ENCODE measurements at places on chromosomes 5 and 9.

- DNase-seq = no peak
Observed at GRCh38 chr9:14824481-14824880, 85.7 kb downstream of the FREM1 start.

DNA sequence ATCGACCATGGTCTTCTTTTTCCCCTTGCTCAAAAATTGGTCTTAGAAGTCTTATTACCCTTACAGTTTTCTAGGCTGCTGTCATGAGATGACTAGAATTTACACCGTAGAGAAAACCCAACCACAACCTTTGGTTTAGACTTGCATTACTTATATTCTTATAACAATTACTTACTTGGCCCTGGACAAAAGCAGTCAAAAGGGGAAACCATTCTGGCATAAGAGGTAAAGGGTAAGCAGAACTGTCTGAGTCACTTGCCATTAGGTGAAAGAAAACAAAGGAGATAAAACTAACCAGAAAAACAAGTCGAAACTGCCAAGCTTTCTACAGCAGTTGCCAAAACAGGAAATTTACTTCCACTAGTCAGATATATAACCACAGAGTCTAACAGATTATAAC lies 17.9 kb downstream of the TMEM245 start:
- no peak for DNase-seq

- DNase-seq = no peak
Observed at GRCh38 chr5:72324189-72324825, 4.1 kb downstream of the PTCD2 start.

DNA sequence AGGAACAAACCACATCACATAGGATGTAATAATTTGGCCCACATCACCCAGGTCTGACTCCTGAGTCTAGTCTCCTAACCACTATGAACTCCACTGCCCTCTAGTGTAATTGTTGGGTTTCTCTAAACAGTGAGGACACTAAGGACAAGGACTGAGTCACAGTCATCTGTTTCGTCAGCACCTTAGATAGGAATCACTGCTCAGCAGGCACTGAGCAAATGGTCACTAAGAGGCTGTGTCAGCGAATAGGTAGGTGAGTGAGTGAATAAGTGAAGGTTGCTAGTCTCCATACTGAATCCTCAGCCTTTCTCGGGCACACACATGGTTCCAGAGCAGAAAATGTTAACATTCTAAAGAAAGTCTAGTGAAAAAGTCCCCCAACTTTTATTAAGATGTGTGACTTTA lies 278.6 kb downstream of the SPOCK1 start:
- no peak for DNase-seq

GRCh38 chr5:131974622-131974955 lies 29.1 kb upstream of the MEIKIN start:
- no peak for DNase-seq

DNA sequence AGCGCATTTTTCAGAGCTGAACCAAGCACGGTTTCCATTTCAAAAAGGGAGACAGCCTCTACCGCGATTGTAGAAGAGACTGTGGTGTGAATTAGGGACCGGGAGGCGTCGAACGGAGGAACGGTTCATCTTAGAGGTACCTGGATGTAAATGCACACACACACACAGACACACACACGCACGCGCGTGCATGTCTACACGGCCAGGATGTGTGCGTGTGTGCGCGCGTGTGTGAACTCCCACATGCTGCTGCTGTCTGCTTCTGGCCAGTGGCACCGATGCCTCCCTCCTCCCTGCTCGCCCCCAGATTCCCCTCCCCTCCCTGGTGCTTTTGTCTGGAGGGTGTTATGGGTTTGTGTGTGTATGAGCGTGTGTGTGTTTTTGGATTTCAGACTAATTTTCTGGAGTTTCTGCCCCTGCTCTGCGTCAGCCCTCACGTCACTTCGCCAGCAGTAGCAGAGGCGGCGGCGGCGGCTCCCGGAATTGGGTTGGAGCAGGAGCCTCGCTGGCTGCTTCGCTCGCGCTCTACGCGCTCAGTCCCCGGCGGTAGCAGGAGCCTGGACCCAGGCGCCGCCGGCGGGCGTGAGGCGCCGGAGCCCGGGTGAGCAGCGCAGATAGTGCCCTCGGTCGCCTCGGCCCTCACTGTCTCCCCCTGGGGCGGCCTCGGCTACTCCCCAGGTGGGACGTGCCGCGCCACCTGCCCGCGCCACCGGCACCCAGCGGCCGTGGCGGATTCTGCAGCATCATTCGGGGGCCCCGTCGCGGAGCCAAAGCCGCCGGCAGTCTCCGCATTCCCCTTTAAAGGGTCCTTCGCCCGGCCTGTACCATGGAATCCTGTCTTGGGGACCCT lies at the start of gene NTRK2:
NTRK2 (plus strand) TSS at position 442 of the 850 bp plus-strand sequence. CDS start 1,020 bp downstream, outside the sequence.
- DNase-seq = peak; percentile 65

- peak; percentile 37 for DNase-seq
Observed at GRCh38 chr9:81116340-81117137, 572.8 kb downstream of the TLE1 start.

- DNase-seq = peak; percentile 88
Observed at GRCh38 chr5:172283020-172283861, at the start of gene UBTD2. Gene UBTD2 (minus strand): TSS chr5:172283764. CDS start chr5:172283665, 99 bp downstream.

DNA sequence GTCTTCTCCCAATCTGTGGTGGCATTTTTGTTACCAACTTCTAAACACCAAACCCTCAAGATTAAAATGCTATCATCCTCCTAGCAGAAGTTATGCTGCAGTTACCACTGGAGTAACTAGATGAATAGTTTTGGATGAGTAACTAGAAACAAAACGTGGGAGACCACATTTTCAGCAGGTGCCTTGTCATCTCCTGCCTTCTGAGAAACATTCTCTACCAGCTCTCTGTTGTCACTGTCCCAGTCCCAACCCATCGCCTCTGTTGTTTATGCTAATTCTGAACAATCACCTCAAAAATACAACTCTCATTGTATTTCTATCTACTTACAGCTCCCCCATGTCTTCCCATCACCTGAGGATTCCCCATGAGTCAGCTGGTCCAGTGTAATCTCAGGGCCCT lies 652.5 kb upstream of the ADAMTS16 start:
- DNase-seq = no peak

DNA sequence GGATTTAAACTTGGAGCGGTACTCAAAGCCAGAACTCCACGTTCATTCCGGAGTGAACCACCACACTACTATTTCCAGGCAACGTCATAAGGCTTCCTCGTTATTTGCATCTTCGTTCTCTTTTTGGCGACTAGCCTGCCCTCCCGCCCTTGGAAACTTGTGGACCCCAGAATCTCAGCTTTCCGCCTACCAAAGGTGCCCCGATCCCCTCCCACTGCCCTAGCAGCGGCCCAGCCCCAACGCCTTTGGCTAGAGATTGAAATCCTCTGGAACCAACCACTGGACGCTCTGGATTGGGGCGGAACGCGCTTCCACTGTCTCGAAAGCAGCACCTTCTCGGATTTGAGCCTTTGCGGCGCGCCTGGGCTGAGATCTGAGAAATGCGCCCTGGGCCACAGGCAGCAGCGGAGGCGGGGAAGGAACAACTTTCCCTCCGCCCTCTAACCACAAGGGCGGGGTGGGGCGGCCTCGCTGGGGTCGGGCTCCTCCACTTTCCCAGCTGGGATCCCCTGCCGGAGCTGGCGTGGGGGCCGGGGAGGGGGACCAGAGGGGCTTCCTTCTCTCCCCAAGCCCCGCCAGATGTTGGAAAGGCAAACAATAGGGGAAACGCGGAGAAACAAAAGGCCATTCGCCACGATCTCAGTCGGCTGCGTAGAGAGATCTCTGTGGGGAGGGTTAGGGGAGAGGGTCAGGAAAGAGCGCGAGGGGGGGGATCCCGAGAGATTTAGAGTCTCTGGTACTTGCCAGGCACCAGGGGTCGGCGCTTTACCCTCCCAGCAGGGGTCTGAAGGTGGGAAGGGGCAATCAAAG lies 1.3 kb downstream of the MOB3B start:
- peak; percentile 73 for DNase-seq

- DNase-seq = no peak
Observed at GRCh38 chr9:86034863-86035734, 64.3 kb downstream of the GOLM1 start.
